ENCODE measurements at places on chromosomes 4 and X.

- no peak for DNase-seq
Observed at GRCh38 chrX:118026631-118027030, 90.0 kb downstream of the KLHL13 start.

DNA sequence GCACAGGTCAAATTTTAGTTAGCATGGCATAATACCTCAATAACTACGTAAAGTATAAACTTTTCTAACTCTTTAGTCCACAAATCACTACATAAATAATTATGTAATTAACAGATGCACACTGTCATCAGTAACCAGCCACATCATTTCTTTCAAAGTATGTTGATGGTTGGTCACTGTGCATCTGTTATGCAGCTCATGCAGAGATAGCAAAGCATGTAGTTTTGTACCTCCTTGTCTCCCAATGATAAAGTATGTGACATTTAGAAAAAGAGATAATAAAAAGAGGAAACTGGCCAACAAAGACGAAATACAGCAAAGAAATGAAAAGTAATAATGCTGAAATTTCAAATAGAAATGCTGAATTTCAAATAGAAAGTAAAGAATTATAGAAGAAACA, 2.9 kb downstream of the LAMTOR3 start:
- no peak for DNase-seq

DNA sequence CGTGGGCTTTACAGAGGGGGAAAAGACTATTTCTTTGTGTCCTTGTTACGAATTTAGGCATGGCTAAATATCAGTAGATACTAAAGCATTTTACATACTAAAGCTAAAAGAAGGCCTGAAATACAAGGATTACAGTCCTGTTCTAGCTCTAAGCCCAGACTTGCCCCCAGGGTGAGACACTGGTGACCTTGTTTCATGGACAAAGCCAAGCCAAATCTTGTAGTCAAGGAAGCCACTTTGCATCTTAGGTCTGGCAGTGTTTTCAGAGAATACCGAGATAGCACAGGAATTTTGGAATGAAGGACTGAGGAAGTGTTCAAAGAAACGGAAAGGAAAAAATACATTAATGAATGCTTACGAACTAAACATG, 733 bp upstream of the G3BP2 start:
- no peak for DNase-seq

GRCh38 chrX:31265383-31265782, 193.5 kb upstream of the FTHL17 start:
- no peak for DNase-seq

GRCh38 chrX:17104433-17104832, 158.0 kb downstream of the REPS2 start:
- no peak for DNase-seq

GRCh38 chrX:97471071-97471470, 587.4 kb downstream of the RPA4 start:
- DNase-seq = no peak

- DNase-seq = no peak
Observed at GRCh38 chr4:81652069-81652478, 180.4 kb upstream of the RASGEF1B start.

- DNase-seq = peak; percentile 76
Observed at GRCh38 chrX:130523460-130524394, 121.9 kb downstream of the RBMX2 start.

DNA sequence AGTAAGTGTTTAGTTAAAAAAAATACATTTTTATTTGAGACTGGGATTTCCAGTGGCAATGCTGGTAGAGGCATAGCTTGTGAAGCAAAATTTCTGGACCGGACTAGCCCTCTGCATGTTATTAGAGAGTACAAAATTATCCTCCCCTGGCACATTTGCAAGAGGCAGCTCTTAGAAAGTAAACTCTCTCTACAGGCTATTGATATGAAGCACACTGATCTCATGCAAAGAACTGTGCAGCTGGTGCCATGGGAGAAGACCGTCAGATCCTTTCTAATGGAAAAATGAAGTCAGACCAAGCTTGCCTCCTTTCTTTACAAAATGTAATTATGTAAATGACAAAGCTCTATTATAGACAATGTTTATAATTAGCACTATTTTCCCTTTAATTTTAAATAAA, 2717.2 kb downstream of the PCDH7 start:
- no peak for DNase-seq

DNA sequence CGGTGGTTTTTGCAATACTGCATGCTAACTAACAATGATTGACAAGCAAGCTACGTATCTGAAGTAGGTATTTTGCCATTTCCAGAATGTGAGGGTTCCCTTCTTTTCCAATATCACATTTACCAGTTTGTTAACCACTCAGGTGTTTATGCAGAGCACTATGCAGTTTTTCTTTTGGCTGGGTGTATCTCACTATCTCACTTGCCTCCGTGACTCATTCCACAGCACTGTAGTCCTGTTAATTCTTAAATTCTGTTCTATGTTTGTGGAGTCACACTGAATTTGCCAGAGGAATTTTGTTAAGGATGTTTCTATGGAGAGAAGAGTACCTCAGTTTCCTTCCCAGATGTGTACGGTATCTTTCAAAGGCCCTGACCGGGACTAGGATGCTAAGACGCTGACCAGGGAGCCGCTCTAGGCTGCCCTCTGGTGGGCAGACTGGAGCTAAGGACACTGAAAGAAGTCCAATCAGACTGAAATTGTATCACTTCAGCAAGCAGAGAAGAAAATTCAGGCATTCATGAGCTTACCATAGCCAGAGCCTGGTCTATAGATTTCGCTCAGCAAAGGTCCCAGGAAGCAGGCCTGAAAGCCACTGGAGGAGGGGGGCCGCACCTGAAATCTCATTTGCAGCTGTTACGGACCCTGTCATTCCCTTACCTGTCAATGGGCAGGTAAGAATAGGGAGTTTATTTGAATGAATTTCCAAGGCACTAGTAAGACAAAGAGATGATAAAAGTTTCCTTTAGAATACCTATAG, 388.4 kb upstream of the SPOCK3 start:
- DNase-seq = peak; percentile 66

DNA sequence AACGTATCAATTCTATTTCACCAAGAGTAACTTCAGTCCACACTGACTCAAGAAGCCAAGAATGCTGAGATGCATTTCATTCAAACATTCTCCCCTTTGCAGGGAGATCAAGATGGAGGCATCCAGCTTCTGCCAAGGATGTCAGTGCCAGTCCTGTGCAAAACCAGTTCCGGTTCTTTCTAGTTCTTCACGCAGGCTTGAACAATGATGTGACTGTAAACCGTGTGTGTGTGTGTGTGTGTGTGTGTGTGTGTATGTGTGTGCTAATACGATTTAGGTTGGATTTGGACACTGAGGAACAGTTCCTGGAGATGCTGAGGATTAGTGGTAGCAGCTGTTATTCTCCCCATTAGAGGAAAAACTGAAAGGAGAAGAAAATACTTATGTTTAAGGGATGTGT, at the start of gene REELD1:
TSS of gene REELD1 (plus strand) at position 301 of the 400 bp plus-strand sequence. CDS start 2,415 bp downstream, outside the sequence.
- no peak for DNase-seq

DNA sequence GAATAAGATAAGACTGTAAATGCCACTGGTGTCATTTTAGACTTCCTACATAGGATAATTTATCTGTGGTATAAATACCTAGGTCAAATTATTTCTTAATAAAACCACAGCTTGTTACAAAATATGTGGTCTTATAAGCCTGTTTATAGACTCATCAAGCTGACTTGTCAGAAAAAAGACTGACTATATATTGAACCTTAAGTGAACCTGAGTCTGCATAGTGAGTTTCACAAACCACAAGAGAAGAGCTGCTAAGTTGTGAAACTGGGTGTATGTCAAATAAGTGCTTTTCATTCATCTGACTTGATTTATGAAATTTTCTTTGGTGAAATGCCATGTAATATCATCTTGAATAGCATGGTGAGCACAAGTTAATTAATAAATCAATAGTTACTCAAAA, 48.4 kb upstream of the TMPRSS11A start:
- DNase-seq = no peak

GRCh38 chr4:88419874-88420273, 37.0 kb upstream of the HERC5 start:
- DNase-seq = no peak

DNA sequence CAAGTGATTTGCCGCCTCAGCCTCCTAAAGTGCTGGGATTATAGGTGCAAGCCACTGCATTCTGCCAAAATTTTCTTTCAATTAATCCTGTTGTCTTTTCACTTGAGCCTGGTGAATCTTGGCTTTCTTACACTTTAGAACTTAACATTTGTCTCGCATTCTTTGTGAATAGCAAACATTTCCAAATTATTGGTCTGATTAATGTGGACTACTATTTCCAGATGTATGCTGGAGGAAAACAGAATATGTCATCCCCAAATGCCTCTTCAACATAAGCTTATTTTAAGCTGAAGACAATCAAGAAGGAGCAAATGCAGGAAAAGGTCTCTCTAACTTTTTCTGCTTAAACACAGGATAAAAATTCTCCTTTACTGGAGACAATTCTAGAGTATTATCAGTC, 233.4 kb downstream of the PPP4R3C start:
- no peak for DNase-seq

GRCh38 chr4:184649971-184650855, 675 bp downstream of the PRIMPOL start:
- DNase-seq = no peak

DNA sequence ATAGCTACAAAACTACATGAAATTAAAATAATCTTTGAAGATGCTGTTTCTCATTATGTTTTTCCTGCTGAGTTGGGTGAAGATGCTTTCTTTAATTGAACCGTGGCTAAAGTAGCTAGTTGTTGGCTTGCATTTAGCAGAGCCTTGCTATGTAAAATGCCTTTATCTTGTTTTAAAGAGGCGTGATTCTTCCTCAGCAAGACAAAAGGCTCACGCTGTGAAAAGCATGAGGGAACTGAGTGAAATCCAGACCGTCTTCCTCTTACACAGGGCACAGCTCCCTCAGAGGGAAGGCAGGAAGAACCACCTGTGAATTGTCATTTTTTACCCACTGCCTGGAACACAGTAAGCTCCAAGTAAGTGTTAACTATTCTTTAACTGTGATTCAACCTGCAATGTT, 39.0 kb upstream of the ZNF518B start:
- peak; percentile 85 for DNase-seq

- no peak for DNase-seq
Observed at GRCh38 chrX:151708821-151709220, 7.0 kb upstream of the FATE1 start.

GRCh38 chrX:24334461-24334860, 20.6 kb upstream of the SUPT20HL2 start:
- DNase-seq = no peak

DNA sequence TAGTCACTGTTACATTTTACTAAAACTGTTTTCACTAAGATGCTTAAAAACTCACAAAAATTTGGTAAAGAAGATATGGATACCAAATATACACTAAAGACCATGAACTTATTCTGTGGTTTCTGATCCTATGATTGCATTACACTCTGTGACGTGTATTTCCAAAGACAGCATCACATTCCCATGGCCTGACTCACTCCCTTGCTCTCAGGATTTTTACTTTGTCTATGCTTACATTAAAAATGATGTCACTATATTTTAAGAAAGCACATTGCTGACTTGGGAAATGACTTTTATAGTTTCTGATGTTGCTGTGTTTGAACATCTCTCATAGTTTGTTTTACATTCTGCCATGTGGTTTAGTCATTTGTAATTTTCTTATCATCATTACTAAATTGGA, 327.9 kb upstream of the MAGEB18 start:
- DNase-seq = no peak

GRCh38 chrX:38560776-38561125, 591 bp upstream of the TSPAN7 start:
- DNase-seq = no peak

DNA sequence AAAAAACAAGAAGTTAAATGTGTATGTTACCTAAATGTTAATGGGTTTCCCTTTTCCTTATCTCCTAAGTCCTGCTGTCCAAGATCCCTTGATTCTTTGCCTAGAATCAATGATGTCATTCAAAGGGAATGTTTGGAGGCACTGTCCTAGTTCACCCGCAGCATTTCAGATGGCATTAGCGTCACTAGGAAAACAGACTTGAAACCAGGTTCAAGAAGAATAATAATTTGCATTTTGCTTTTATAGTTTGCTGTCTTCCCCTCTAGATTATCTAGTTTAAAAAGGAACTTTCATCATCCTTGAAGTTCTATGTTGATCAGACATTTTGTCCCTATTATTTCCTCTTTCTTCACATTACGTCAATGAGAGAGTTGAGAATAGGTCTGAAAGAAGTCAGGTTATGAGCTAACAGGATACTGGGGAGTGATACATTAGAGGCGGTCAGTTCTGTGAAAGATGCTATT, 234.1 kb upstream of the PGRMC2 start:
- no peak for DNase-seq

DNA sequence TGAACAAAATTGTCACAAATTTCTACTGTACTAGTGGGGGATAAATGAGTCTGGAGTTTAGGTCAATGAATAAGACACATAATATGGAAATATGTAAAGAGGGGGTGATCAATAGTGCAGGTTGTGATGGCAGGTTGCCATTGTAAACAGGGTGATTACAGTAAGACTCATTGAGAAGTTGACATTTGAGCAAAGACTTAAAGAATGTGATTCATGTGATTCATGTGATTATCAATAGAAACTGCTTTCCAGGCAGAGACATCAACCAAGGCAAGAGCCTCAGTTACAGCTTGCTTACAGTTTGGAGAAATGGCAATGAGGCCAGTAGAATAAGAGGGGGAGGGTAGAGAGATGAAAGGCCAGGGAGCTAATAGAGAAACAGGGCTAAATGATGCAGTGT, 45.8 kb upstream of the GIMD1 start:
- DNase-seq = no peak

- DNase-seq = no peak
Observed at GRCh38 chr4:134567461-134567860, 365.9 kb upstream of the PABPC4L start.

DNA sequence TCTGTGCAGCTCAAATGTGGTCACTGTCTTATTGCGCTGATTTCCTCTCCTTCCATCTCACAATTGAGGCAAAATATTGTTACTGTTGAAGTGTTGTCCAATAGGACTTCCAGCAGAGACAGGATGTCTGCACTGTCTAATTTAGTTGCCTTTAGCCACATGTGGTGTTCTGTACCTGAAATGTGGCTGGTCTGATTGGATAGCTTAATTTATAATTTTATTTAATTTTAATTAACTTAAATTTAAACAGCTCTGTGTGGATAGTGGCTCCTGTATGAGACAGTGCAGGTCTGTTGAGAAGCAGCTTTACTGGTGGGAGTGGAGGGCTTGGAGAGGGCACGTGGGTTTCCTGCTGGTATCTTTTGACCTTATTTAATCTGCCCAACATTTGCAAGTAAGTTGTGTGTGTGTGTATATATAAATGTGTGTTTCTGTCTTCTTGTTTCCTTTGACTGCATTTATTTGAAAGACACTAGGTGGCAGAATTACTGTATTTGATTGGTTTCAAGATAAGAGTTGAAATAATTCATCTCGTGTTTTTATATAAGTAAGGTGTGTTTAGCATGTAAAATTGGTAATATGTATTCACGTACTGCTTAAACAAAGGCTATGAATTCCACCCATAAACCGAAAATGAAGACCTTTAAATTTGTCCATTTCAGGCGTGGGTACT, 55.3 kb upstream of the MSANTD1 start:
- DNase-seq = no peak

DNA sequence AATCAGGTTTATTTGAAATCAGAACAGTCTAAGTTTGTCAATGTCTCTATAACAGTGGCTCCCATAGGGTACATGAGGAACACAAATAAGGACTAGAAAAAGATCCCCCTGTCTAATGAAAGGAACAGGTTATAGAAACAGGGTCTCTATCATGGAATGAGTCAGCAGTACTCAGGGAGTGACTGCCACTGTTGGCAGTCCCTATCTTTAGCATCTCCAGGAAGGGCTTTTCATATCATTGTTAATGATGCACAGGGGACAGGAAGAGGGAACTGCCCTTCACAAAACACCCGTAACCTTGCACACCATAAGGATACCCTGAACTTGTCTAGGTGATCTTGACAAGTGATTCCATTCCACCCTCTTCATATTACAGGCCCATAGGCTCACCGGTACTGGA, 38.5 kb upstream of the SMIM10L2A start:
- DNase-seq = no peak

GRCh38 chr4:122038896-122039295, 87.0 kb upstream of the TRPC3 start:
- DNase-seq = no peak

Data from H9 (cell line).